Activated T-cell treated with anti-CD3 and anti-CD28 coated beads, Interleukin-2, amount 50 U/mL, for 72 hours (primary cell): ENCODE measurements at places on chromosomes 1 and 21.

GRCh38 chr1:221689138-221689537 is 52.8 kb downstream of the DUSP10 start:
- DNase-seq: no peak
- no peak overlapping the region for H3K4me3 ChIP-seq
- H3K4me1 ChIP-seq: peaks cover 8% of the 10 kb centered on the region
- no peaks in the 10 kb centered on the region for H3K27me3 ChIP-seq

DNA sequence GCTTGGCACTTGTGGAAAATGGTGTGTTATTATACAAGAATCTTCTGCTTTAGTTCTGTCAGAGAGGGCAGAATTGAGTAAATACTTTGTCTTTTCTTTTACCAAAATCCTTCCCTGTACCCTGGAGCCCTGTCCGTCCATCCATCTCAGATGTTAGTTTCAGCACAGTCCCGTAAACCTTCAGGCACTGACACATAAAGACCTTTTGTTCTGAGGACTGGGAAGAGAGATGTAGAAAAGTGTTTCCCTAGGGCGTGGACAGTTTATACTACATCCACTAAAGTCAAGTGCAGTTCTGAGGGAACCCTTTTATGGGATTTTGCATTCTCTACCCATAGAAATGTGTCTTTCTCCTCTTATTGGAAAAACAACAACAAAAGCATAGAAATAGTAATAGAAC is 162.4 kb downstream of the PDE4B start:
- no peak for DNase-seq
- H3K36me3 ChIP-seq: no peaks in the 10 kb centered on the region
- H3K4me3 ChIP-seq: no peak overlapping the region
- peaks cover 13% of the 10 kb centered on the region for H3K27me3 ChIP-seq
- H3K27ac ChIP-seq: no peak overlapping the region

DNA sequence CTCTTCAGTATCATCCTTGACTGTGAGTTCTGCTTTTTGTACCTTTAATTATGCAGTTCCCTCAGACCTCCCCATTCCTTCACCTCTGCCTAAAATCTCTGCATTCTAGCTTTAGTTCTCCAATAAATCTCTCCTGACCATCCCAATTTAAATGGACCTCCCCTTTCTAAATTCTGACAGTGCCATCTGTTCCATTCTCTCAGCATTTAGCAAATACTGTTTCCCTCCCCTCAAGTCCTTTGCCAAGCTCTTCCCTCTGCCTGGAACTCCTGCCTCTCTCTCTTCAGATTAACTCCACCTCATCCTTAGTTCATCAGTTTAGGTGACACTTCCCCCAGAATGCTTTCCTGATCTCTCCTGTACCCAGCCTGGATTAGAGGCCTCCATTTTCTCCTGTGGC is 54.0 kb upstream of the JUN start:
- H3K4me1 ChIP-seq: no peaks in the 10 kb centered on the region
- no peak overlapping the region for H3K27ac ChIP-seq
- no peaks in the 10 kb centered on the region for H3K27me3 ChIP-seq
- no peak overlapping the region for H3K4me3 ChIP-seq
- DNase-seq: no peak

- H3K27me3 ChIP-seq: peaks cover 7% of the 10 kb centered on the region
- no peak for DNase-seq
- H3K36me3 ChIP-seq: no peaks in the 10 kb centered on the region
- H3K4me3 ChIP-seq: peak overlapping the region; percentile 23
Measured at GRCh38 chr1:159991513-159991912, 37.5 kb upstream of the SLAMF9 start.

GRCh38 chr21:41396558-41397075 is 29.4 kb upstream of the MX1 start:
- DNase-seq: no peak
- peaks cover 9% of the 10 kb centered on the region for H3K36me3 ChIP-seq
- H3K27ac ChIP-seq: no peak overlapping the region
- H3K4me3 ChIP-seq: no peak overlapping the region
- no peaks in the 10 kb centered on the region for H3K4me1 ChIP-seq
- H3K27me3 ChIP-seq: no peaks in the 10 kb centered on the region
